ENCODE measurements at places on chromosomes 16 and 17.

- DNase-seq = no peak
These were observed 78.6 kb upstream of the ZNF469 start for GRCh38 chr16:88303890-88304819.

DNA sequence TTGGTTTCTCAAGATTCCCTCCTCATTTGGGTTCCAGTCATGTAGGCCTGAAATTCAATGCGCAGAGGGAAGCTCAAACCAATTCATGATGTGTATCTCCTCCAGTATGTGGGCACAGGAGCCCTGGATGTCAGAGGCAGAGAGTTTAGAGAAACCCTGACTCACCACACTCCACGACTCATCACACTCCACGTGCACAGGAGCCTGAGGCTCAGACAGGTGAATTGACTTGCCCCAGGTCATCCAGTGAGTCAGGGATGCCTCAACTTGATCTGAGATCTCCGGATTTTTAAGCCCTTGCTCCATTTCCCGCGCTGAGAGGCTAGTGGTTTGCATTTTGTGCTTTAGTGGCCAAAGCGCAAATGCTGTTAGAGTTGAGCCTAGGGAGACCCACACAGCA, 183.9 kb downstream of the HAPSTR1 start:
- DNase-seq = no peak

DNA sequence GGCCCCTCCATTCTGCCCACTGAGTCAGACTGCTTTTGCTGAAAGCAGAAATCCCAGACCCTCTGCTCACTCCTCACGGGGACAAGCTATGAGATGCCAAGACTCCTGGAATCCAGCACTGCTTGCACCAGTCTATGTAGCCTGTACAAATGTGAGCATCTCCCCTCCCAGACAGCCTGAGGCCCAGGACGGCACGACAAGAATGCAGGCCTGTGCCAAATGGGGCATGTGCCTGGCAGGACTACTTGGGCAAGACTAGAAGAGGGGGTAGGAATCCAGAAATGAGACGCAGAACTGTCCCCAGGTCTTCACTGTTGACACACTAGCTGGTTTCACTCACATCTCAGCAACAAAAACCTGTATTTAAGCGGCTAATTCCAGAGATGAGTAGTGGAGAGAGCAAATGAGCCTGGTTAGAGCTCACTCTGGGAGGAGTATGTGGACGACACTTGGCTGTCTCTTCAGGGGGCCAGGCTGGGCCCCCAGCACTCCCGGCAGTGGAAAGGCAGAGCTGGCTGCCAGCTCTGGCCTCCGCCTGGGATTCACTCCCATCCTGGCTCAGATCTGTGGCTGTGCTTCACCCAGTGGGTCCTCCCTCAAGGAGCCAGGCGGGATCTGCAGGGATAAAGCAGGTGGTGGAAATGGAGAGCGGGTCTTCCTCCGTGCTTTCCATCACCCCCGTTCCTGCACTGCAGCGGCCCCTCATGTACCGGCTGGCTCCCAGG, 2.9 kb upstream of the MYO1C start:
- no peak for DNase-seq

DNA sequence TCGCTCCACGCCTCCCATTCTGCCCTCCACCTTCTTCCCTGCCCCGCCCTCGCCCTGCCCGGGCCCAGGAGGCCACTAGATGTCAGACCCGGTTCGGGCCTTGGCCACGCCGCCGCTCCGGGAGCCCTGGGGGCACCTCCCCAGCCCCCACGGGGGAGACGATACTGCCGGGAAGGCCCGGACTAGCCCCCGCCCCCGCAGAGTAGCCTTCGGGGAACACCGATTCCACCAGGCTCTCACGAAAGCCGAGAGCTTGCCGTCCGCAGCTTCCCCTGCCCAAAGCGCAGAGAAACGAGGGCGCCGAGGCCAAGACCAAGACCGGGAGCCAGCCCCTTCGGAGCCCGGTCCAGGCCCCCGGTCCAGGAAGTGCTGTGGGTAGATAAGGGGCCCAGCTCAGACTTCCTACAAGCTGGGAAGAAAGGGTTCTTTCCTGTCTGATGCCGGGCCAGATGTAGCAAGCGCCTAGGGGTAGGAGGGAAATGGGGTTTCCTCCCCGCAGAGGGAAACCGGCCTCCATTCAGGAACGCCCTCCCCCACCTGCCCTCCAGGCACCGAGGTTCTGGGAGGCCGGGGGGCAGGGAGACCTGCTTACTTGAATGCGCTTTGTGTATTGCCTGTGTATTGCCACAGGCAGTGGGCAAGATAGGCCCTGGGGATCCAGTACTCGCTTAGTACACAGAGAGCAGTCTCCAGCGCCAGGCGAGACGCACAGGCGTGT, 806 bp upstream of the CYB561 start:
- DNase-seq = peak; percentile 42

GRCh38 chr17:18960241-18960665, 8.3 kb downstream of the SLC5A10 start:
- DNase-seq = no peak

- DNase-seq = no peak
These were observed at the start of gene SRL for GRCh38 chr16:4241928-4242283. SRL (minus strand) TSS chr16:4242080; CDS start chr16:4242067, 13 bp downstream.

DNA sequence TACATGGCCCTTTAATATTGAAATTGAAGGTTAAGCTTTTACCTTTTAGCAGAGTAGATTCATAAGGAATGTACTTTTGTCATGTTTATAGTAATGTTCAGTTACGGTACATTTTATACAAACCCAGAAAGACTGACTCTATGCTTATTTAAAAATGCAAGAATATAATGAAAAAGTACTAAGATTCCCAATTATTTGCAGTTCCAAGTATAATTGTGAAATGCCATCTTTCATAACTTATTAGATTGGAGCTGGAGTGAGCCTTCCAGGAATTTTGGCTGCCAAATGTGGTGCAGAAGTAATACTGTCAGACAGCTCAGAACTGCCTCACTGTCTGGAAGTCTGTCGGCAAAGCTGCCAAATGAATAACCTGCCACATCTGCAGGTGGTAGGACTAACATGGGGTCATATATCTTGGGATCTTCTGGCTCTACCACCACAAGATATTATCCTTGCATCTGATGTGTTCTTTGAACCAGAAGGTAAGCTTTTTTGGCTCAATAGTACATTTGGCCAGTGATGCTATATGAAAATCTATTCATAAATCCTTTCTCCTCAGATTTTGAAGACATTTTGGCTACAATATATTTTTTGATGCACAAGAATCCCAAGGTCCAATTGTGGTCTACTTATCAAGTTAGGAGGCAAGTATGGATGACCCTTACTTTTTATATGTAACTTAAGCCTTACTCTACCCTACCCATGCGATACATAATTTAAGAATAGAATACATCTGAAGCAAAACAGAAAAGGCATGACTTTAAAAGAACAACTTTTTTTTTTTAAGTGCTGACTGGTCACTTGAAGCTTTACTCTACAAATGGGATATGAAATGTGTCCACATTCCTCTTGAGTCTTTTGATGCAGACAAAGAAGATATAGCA, 4.2 kb downstream of the SRSF2 start:
- no peak for DNase-seq

GRCh38 chr16:57502048-57502775, 15.9 kb upstream of the DOK4 start:
- no peak for DNase-seq

DNA sequence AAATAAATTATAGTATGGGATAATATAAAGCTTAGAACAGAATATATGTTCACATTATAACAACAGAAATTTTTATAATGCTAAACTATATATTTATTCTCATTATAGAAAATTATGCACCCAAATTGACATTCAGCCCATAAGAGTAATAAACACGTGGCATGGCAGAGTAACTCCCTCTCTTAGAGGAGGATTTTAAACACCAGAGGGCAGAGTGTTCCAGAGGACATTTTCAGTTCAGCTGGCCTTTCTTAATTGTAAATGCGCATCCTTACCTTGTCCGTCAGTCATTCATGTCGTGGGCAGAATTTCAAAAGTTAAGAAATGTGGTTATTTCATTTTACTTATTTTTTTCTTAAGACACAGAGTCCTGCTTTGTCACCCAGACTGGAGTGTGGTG, 147.1 kb downstream of the TANC2 start:
- no peak for DNase-seq

DNA sequence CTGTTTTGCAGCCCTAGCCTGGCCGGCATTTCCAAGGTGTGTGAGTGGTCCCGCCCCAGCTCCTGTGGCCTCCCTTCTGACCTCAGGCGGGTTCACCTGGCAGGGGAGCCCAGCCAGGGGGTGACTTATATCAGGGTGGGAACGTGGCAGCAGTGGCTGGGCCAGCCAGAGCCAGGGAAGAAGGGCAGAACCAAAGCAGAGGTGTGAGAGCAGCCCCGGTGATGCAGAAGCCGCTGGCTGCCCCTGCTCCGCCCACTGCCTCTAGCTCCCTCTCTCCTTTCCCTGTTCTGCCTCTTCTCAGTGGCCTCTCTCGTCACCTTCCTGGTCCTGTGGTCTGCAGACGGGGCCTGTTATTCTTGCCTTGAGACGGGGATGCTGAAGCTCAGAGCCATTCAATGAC, 12.1 kb downstream of the MGAT5B start:
- DNase-seq = no peak

GRCh38 chr17:33152783-33153182, 140.3 kb downstream of the ASIC2 start:
- no peak for DNase-seq

GRCh38 chr17:82272495-82273326, 789 bp downstream of the CSNK1D start:
- DNase-seq = peak; percentile 42

GRCh38 chr17:80969030-80969673, 22.5 kb upstream of the CHMP6 start:
- no peak for DNase-seq

- DNase-seq = no peak
These were observed 598 bp upstream of the PGAP3 start for GRCh38 chr17:39688475-39688835.

DNA sequence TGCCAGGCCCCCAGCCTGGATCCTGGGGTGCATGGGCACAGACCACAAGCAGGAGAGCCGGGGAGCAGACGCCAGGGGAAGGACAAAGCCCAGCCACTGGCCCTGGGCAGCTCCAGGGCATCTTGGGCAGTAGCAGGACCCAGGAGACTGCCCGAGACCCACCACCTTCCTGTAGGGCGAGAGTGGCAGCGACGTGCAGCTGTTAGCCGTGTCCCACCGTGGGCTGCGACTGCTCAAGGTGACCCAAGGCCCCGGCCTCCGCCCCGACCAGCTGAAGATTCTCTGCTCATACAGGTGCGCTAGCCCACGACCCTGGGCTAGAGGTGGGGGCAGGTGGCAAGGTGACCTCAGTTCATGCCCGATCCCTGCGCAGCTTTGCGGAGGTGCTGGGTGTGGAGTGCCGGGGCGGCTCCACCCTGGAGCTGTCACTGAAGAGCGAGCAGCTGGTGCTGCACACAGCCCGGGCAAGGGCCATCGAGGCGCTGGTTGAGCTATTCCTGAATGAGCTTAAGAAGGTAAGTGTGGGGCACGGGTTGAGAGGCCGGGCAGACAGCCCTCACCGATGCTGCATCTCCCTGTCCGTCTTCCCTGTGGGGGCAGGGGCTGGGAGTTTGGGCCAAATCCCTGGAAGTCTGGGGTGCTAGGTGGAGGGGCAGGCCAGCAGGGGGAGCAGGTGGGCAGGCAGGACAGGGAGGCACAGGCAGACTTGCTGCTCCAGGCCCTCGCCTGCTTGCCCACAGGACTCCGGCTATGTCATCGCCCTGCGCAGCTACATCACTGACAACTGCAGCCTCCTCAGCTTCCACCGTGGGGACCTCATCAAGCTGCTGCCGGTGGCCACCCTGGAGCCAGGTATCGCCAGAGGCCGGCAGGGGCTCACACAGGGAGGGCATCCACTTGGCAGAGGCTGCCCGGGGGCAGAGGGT, 13.5 kb upstream of the SMIM5 start:
- no peak for DNase-seq

DNA sequence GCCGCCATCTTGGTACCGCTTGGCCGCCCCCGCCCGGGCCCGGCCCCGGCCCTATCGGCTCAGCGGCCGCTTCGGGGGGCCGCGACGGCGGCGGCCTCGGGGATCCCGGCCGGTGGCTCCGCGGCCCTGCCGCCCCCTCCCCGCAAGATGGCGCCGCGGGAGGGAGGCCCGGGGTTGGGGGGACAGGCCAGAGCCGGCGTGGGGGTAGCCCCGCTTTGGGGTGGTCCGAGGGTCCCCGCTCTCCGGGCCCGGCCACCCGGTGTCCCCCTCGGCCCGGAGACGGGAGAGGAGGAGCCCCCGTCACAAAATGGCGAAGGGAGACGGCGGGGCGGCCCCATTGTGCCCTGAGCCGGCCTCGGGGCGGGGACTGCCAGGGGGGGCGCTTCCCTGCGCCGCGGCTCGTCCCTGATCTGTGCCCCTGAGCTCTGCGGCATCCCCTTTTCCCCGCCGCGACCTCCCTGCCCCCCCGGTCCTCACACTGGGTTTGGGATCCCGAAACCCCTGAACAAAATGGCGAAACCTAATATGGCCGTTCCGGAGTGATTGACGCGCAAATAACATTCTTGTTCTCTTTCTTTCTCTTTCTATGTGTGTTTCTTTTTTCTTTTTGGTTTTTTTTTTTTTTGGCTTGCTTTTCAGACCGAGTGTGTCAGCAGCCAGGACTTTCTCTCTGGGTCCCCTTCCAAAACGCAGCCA, 986 bp downstream of the HAPSTR1 start:
- DNase-seq = peak; percentile 72

- DNase-seq = no peak
These were observed 381 bp upstream of the HSD11B2 start for GRCh38 chr16:67430504-67430976.

- no peak for DNase-seq
These were observed 148.9 kb downstream of the TOX3 start for GRCh38 chr16:52398021-52398420.

DNA sequence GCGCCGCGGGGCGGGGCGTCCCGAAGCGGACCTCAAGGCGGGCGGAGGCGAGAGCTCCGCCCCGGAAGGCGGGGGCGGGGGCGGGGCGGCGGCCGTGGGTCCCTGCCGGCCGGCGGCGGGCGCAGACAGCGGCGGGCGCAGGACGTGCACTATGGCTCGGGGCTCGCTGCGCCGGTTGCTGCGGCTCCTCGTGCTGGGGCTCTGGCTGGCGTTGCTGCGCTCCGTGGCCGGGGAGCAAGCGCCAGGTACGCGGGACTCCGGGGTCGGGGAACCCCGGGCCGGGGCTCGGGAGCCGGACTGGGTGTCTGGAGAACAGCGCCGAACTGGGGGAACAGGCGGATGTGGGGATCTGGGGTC, at the start of gene TNFRSF12A:
TSS of gene TNFRSF12A (plus strand) at position 122 of the 357 bp plus-strand sequence. CDS start at position 152, 30 bp downstream.
- peak; percentile 74 for DNase-seq

GRCh38 chr17:66633317-66633965, 201.5 kb upstream of the CACNG5 start:
- DNase-seq = peak; percentile 71

DNA sequence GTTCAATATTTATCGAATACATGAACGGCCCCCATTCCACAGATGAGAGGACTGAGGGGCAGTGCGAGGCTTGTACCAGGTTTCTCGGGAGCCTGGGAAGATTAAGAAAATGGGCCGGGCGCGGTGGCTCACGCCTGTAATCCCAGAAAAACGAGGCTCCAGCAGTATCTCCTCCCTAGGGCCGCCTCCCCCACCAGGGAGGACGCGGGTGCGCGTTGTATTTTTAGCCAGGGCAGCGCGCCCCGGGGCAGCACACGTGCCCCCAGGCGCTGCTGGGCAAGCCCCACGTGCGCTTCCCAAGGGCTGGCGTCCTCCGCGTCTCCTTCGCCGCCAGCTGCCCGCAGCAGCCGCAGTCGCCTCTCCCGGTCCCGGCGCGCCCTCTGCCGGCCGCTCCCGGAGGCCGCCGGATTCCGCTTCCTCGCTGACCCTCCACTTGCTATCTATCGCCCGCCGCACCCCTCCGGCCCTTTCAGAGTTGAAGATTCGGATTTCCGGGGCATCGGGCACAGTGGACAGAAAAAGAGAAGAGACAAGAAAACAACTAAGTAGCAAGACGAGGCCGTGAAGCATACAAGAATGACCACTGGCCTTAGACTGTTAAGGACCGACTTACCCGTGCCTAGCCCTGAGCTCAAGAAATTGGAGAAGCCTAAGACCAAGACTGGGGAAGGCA, 1.9 kb upstream of the YBX2 start:
- peak; percentile 81 for DNase-seq

GRCh38 chr16:64356267-64356666, 765.6 kb downstream of the CDH11 start:
- DNase-seq = no peak
